ENCODE measurements at places on chromosomes 12 and 14.
A peak's percentile ranks its signal among the peaks of the same experiment; 100 is the strongest.

DNA sequence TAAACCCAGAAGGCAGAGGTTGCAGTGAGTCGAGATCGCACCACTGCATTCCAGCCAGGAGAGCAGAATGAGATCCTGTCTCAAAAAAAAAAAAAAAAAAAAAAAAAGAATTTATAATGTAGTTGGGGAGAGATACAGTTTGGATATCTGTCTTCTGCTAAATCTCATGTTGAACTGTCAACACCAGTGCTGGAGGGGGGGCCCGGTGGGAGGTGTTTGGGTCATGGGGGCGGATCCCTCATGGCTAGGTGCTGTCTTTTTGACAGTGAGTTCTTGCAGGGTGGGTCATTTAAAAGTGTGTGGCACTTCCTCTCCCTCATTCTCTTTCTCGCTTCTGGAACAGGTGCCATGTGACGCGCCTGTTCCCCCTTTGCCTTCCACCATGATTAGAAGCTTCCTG is 32.8 kb downstream of the CLIP1 start:
- no peak for DNase-seq

DNA sequence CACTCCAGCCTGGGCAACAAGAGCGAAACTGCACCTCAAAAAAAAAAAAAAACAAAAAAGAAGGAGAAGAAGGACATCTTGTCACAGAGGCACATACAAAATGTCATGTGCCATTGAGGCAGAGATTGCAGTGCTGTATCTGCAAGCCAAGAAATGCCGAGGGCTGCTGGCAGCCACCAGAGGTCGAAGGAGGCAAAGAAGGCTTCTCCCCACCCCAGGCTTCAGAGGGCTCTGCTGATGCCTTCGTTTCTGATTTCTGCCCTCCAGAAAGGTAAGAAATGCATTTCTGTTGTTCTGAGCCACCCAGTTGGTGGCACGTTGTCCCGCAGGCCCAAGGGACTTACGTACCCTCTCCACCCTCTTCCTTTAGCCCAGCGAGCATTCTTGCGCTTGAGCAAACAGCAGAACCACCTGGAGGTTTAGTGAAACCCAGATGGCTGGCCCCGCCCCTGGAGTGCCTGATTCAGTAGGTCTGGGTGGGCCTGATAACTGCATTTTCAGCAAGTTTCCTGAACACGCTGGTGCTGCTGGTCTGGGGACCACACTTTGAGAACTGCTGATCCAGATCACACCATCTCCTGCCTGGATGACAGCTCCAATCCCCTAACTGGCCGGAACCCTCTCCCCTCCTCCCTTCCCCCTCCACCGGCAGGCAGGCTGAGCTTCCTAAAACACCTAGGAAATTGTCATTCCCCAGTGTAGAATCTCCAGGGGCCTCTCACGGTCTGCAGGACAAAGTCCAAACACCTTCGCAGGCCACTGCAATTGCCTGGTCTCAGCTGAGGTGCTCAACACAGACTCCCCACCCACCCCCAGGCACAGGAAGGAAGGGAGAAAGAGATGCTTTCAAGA is 21.1 kb upstream of the SCARB1 start:
- DNase-seq, result no peak

GRCh38 chr12:119069147-119069642 is 87.9 kb downstream of the SRRM4 start:
- DNase-seq, result no peak

DNA sequence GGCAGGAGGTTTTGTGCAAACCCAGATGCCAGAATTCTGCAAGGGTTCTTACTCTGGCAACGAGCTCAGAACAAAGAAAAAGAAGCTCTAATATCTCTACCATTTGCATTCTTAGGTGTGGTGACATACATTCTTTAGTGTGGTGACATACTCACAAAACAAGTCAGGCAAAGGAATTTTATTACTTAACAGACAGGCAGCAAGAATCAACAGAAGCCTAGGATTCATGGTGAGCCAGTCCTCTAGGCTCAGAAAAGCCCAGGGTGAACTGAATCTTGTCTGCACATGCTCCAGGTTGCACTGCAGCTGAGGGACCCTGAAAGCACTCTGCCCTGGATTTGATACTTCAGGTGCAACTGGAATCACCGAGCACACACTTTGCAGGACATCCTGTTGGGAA is 122.4 kb upstream of the PTPRQ start:
- DNase-seq, result peak; percentile 86

- no peak for DNase-seq
Observed at GRCh38 chr14:81759541-81759940, 225.9 kb upstream of the SEL1L start.

GRCh38 chr12:109534456-109534855 is 38.8 kb downstream of the MMAB start:
- DNase-seq, result no peak

GRCh38 chr12:50842637-50843493 is at the start of gene TMPRSS12:
TSS of gene TMPRSS12 (plus strand) at chr12:50842926. CDS start at chr12:50842965, 39 bp downstream.
- peak; percentile 45 for DNase-seq

DNA sequence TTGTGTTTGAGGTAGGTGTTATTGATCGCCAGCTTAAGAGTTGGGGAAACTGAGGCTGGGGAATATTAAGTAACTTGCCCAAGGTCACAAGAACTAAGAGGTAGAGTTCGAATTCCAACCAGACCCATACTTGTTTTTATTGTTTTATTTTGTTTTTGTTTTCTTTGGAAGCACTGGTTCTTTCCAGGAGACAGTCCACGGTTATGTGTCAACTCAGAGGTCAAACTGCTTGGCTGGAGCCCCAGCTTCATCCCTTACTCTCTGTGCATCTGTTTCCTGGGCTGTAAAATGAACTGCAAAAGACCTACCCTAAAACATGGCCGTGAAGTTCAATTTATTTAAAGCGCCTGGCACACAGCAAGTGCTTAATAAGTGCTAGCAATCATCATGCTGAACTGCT is 74.4 kb upstream of the MAP1LC3B2 start:
- no peak for DNase-seq

DNA sequence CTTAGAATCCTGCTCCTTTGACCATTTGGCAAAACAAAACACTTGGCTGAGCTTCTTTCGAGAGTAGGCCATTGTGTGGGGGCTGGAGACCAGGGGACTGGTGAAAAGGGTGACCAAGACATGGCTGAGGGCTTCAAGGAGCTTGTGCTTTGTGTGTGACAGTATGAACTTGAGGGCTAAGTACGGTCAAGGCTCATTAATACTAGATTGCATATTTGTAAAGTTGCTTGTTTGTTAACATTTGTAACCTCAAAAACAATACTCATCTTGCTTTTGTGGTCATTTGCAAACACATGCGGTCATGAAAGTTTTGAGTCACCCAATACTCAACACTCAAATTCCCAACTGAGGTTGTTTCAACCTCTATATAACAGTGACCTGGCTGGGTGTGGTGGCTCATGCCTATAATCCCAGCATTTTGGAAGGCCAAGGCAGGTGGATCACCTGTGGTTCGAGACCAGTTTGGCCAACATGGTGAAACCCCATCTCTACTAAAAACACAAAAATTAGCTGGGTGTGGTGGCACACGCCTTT is 42.5 kb downstream of the ZFYVE26 start:
- DNase-seq, result no peak

DNA sequence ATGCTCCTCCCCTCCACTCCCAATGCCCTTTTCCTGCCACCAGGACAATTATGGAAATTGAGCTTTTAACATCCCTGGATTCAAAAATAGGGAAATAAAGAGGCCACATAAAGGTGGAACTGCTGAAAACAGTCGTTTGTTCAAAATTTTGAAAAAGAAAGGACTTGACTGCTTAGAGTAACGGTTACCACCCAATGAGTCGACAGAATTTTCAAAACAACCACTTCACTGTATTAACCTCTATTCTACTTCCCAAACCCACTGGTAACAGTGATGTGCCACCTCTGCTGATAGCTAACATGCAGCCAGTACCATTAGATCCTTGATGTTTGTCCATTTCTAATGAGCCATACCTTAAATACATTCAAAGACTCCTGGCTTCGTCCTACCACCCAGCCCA is 4.9 kb downstream of the ST8SIA1 start:
- no peak for DNase-seq

DNA sequence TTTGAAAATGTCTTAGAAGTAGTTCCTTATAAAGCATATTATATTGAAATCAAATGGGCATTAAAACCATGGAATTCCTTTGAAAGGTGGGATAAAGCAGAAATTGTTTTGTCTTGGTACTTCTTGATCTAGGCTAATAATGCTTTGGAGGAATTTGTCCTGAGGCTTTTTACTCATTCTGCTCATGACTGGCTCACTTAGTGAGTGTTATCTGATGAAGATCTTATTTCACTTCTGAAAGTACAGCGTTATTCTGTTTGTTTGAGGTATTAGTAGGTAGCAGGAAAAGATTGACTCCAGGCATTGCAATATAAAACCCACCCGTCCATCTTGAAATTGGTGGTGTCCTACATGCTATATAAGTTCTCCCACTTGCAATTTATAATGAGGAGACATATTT is 5.5 kb downstream of the C12orf71 start:
- DNase-seq, result peak; percentile 83

DNA sequence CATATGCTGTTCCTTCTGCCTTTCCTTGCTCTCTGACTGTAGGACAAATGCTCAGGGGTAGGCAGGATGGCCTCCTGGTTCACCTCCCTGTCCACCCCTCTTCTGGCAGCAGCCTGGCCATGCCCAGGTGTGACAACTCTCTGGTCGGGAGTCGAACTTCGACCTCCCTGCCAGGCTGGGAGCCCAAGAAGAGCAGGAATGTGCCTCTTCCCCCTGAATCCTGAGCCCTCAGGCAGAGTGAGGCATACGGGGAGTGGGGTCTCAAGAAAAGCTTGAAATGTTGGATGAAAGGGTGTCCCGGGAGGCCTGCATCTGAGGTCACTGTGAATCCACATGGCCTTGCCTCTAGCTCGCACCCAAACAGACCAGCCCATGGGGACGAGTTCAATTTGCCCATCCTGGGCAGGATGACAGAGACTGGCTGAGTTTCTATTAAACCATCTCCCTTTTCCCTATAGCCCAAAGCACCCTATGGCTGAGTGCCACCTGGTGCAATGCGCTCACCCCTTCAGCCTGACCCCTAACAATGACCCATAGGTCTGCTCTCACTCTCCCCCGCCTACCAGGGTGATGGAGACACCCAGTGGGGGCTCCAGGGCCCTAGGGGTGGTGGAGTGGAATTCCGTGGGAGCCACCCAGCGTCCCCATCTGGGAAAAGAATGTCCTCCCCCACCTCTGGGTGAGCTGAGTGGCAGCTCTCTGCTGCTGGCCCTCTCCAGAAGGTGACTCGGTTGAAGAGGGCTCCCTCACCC is 52.9 kb upstream of the DIO3 start:
- no peak for DNase-seq

DNA sequence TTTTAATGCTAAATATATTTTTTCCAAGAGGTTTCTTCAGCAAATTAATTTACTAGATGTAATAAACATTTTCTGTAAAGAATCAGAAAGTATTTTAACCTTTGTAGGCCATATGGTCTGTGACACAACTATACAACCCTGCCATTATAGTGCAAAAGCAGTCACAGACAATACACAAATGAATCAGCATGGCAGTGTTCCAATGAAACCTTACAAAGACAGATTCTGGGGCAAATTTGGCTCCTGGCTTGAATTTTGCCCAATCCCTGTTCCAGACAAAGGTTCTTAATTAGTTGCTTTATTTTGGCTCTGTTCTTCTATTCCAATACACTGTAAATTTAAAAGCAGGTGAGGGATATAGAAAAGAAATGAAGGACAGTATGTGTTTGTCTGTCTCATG is 352.5 kb downstream of the C12orf50 start:
- DNase-seq, result no peak

DNA sequence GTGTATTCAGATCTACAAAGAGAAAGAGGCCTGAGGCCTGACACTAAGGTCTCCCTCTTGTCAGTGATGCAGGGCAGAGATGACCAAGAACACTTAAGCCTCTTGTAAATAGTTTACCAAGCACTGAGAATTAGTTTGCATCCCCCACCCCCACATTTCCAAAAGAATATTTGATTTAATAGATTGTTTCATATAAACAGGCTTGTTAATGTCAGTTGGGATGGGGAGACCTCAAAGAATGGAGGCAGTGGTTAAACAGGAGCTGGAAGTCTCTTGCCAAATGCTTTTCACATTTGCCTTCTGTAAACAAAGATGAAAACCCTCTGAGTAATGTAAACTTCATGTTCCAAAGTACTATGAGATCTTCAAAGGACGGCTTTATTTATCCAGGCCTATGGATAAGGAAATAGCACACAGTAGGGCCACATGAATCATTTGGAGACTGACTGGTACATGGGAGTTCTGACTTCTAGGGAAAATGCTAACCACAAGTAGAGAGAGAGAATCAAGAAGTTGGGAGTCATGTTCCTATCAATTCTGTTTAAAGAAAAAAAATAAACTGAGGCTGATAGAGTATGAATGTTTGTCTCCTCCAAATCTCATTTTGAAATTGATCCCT is 234.7 kb downstream of the ANO2 start:
- no peak for DNase-seq

GRCh38 chr12:124566161-124566996 is 1.0 kb downstream of the NCOR2 start:
- peak; percentile 76 for DNase-seq

DNA sequence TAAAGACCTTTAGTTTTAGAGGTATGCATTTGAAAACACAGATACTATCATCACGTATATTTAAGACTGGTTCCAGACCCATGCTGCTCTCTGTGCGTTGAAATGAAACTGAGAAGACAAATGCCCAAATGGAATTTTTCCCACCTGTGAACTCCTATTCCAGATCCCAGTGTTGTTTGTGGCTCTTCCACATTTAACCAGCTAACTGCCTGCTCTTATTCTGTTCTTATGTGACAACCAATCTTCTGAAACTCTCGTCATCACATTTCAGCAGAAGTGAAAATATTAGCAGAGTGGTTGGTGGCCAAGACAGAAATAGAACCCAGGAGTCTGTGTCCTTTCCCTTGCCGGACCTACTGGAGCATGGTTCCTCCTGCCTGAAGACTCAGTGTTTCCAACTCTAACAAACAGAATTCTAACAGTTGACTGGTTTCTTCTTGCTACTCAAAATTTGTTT is 460.2 kb downstream of the RAD51B start:
- no peak for DNase-seq

DNA sequence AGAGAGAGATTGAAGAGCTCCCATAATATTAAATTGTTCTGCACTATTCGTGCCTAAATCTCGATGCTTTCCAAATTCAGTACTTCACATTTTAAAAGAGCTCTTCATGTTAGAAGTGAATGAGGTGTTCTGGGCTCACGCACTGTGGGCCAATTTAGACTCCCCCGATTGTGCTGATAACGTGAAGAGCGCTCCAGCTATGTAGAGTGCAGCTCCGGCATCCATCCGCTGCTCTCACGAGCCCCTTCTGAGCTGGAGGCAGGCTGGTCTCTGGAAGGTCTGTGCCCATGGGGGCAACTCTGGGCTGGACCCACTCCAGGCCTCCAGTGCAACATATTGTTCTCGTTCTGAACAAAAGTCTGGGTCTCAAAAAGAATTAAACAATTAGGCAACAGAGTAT is 692.6 kb downstream of the VRK1 start:
- DNase-seq, result no peak

- DNase-seq, result no peak
Observed at GRCh38 chr12:97753332-97753731, 290.7 kb downstream of the RMST start.

GRCh38 chr12:124852911-124853427 is 10.7 kb downstream of the SCARB1 start:
- no peak for DNase-seq

All from foreskin keratinocyte (primary cell).